IMR-90 (cell line): ENCODE measurements at places on chromosomes 3 and 15. TPM values are rescaled to one million over a fixed set of nuclear protein-coding genes. Genes with fewer than 3 reads are reported as not detected.

Gene ISG20
- 0.72 and 1.1 TPM in 2 replicates for total RNA-seq

Gene FAM107A
- total RNA-seq, result not detected in 2 replicates

- DNase-seq, result peak; percentile 22
- no peak overlapping the region for H3K4me3 ChIP-seq
- no peak overlapping the region for H3K27ac ChIP-seq
These were observed 141.6 kb upstream of the SLC2A2 start for GRCh38 chr3:171168086-171168485.

- H3K4me1 ChIP-seq, result no peaks in the 10 kb centered on the region
- no peak overlapping the region for H3K27ac ChIP-seq
- no peaks in the 10 kb centered on the region for H3K36me3 ChIP-seq
These were observed 69.8 kb downstream of the SQOR start for GRCh38 chr15:45704329-45705249.

- DNase-seq, result no peak
These were observed at the start of gene ECE2 for GRCh38 chr3:184275961-184276910. TSS of gene ECE2 (plus strand) at chr3:184276022. CDS start at chr3:184276154, 132 bp downstream.
